Activated naive CD8-positive, alpha-beta T cell treated with anti-CD3 and anti-CD28 coated beads for 36 hours (primary cell): ENCODE measurements at places on chromosomes 11 and 22.
A peak's percentile ranks its signal among the peaks of the same experiment; 100 is the strongest.

- peak; percentile 60 for DNase-seq
Observed at GRCh38 chr11:119030029-119030328, 698 bp downstream of the SLC37A4 start.

GRCh38 chr11:133216813-133217212 is 315.5 kb downstream of the OPCML start:
- no peak for DNase-seq

- DNase-seq: no peak
Observed at GRCh38 chr11:114776956-114777355, 98.6 kb downstream of the NXPE2 start.

DNA sequence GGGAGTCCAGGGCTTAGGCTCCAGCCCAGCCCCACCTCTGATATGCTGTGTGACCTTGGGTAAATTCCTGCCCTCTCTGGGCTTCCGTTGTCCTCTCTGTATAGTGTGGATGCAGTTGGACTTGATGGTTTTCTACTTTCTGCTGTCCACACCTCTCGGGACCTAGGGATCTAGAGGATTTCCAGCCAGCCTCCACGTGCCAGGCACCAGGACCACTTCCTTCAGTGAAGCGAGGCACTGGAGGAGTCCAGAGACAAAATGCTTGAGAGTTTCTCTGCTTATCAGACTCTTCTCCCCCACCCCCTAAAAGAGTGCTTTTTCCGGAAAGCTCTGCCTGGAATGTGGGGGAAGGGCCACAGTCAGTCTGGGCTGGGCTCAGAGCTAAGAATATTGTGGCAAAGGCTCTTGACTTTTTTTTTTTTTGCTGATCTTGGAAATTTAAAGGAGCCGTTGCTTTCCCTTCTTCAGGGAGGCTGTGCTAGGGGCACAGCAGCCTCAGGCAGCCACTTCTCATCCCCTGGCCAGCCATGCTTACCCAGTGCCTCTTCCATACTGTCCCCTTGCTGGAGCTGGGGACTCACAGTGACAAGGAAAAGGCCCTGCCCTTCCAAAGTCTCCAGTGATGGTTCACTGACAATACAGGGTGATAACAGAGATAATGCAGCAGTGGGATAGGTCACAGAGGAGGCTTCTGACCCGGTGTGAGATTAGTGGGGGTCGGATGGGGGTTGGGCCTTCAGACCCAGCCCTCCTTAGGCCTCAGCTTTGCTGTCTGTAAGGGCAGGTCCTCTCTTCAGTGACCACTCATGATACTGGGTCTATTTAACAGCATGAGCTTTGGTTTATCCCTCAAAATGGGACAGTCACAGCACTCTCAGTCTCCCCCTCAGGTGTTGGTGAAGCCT is 2.9 kb upstream of the SERPINH1 start:
- DNase-seq: no peak

- DNase-seq: no peak
Observed at GRCh38 chr22:43992331-43992821, 31.7 kb upstream of the PARVB start.

DNA sequence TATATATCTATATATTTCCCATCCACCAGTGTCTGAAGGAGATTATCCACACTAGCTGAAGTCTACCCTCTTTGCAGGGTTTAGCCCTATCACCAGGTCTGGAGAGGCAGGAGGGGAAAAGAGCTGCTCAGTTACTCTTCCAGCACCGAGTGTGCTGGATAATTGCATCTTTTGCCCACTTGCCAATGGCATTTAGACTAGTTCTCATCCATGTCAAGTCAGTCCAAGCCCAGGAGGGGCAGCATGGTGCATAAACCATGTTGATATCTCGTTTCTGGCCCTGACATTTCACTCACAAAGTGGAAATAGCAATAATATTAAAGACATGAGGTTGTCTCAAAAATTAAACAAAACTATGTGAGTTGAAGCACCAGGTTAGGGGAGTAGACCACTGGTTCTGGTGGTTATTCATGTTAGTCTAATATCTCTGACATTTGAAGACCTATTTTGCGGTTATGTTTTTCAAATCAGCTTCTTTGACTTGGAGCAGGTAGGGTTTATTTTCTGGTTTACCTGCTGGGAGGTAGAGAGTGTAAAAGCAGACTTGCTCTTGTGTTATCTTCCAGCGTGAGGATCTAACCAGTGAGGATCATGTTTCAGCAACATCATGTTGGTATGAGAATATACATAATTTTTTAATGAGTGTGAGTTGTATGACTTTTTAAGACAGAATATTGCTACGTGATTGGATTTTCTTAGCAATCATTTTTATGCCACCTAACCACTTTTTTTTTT is 273.2 kb upstream of the KIRREL3 start:
- no peak for DNase-seq

DNA sequence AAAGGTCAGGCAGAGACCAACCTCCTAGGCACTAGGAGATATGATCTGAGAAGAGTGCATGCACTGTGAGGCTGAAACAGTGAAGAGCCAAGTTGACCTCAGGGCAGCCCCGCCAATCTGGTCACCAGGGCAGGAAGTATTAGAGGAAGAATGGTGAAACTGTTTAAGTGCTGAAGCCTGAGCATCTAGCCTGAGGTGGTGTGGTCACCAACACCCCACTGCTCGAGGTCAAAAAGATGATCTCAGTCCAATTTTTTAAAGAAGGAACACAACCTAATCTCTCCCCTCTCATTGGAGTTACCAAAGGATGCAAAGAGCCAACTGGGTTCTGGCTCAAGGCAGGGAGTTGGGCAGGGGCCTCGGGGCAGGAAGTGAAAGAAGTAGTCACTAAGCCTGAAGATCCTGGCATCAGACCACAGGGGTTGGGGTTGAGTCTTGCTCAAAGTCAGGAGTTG is 4.0 kb downstream of the APBB1 start:
- peak; percentile 30 for DNase-seq

- DNase-seq: no peak
Observed at GRCh38 chr11:124329787-124330478, 9.9 kb upstream of the OR8D2 start.

DNA sequence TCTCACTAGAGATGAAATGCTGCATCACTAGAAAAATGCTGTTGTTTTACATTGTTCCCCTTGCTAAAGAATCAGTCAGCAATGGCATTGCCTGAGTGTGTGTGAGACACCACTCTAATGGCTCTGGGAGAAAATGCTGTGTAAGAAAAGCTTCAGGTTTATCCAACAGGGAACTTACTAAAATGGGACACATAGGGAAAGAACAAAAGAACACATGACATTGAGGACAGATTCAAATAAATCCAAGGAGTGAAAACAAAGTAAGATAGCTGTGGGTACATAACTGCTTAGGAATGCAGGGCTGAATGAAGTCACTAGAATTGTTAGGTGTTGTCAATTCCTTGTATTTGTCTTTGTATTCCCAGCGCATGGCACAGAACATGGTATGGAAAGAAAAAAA is 24.2 kb downstream of the BLID start:
- no peak for DNase-seq

DNA sequence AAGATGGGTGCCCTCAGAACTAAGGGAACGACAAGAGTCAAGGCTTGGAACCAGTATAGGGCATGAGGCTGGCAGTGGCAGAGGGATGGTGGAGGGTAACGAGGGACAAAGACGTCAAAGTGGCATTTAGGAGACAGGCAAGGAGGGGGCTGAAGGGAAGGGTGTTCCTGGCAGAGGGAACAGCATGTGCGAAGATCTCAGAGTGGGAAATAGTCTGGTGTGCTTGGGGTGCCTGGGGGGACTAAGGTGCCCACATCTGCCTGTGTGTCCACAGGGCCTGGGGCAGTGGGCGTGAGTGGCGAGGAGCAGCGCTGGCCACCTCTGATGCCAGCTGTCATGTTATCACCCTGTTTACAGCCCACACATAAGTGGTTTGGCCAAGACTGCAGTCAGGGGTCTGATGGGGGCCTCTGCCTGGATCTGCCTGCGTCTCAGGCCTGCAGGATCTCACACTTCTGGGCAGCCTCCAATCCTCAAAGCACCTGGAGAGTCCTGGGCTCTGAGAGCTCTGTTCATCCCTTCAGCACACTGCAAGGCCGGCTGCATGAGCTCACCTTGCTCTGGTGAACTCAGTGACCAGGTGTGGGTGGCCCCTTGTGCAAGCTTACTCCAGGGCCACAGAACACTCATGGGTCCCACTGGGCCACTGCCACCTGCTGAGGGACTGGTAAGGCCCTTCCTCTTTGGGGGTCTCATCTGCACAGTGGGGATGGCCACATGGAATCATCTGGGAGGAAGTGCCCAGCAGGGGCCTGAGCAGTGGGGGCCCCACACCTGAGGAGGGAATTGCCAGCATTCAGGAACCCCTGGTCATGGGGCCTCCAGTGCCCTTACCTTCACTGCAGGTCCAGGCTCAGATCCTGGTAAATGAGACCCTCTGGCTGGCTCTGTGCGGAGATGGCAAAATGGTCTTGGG is 89.7 kb upstream of the SHISAL1 start:
- no peak for DNase-seq

DNA sequence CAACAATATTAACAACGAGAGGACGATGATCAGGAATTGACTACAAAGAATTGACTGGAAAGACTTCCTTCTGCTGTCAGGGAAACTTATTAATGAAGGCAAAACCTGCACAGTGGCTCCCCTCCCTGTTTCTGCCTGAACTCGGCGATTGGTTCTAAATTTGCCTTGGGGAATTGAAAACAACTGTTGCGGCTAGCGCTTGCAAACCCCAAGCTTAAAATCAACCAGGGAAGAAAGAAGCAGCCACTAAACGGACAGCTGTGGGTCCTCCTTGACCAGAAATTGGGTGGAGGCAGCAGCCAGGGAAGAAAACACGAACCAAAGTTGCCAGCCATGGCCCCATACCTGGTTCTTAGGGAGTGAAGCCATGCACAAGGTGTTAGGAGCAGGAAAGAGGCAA is 383.5 kb upstream of the CADM1 start:
- DNase-seq: no peak

- no peak for DNase-seq
Observed at GRCh38 chr11:126485021-126485792, 129.7 kb downstream of the ST3GAL4 start.

DNA sequence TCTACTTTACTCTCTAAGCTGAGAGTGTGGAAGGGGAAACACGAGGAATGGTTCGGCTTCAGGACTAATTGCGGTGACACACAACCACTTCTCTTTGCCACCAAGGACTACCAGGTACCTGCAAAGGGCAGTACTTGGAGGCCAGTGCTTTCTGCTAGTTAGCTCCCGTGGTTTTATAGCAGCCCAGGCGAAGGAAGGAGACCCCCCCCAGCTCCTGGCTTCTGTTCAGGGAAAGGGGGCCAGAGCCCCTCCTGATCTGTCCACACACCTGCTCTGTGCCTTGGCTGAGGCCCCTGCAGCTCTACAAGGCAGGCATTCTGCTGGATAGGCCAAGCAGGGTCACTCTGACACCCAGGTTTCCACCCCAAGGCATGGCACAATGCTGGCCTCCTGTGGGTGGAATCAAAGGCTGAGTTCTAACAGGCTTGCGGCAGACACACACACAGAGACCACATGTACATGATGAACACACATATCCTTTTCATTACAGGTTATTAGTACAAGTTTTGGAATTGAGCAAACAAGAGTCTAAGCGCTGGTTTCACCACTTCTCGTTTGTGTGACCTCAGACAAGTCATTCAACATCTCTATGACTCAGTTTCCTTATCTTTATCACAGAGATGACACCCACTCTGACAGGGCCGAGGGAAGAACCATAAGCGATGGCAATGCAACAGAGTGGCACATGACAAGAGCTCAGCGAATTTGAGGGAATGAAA is 7.5 kb downstream of the SERPIND1 start:
- no peak for DNase-seq

- no peak for DNase-seq
Observed at GRCh38 chr11:66116576-66117361, 46.7 kb downstream of the PACS1 start.

DNA sequence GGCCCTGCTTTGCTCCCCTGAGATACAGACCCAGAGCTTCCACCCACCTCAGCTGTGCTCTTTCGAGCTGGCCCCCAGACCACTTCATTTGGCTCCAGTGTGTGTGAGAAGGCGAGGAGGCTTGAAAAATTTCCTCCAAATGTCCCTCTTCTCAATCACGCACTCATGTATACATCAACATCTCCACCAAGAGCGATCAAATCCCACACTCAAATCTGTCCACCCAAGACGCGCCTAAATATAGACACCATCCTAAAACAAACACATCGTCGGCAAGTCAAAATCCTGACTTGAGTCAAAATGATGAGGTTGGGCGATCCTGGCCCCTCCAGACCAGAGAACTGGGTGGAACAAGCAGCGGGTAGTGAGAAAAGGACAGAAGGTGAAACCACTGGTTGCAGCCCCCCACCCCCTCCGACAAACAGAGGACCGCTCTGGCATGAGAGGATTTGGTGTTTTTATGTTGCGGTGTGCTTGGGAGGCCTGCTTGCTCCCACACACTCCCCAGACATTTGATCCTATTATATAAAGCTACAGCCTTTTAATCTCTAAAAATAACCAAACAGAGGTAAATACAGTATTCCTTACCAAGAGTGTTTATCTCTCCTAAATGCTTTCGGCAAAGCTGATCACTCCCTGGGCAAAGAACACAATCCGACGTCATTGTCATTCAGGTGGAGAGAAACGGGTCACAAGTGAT is 10.2 kb downstream of the MN1 start:
- no peak for DNase-seq

- DNase-seq: peak; percentile 52
Observed at GRCh38 chr11:122727101-122727929, 71.8 kb downstream of the UBASH3B start.

DNA sequence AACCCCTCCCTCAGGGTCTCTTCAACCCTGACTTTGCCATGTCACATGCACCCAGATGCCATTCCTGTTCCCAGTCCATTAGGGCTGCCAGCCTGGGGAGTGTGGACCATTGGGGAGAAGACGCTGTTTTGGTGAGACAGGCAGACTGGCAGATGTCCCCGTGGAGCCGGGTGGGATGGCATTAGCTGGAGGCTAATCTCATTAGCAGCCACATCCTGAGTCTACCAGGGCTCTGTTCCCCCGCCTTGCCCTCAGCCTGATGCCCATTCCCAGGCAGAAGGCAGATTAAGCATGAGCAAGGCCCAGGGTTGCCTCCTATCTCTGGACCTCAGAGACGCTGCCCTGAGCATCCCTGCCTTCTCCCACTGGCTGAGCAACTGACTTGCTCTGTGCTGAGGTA is 46.4 kb upstream of the ALX4 start:
- DNase-seq: no peak

DNA sequence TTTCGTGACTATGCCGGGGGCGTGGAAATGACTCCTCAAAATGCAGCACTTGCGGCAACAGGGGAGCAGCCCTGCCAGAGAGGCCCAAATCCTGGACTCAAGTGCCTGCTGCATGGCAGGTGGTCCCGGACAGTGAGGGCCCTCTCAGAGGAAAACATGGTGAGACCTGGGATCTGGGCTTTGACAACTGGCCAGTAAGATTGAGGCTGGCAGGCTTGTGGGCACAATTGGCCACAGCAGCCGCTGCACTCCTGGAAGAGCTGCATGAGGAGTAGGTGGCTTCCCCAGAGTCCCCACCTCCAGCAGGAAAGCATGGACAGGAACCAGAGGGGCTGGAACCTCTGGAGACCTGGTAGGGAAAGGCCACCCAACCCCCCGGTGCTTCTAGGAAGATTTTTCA is 13.4 kb downstream of the LINC01488 start:
- DNase-seq: no peak

DNA sequence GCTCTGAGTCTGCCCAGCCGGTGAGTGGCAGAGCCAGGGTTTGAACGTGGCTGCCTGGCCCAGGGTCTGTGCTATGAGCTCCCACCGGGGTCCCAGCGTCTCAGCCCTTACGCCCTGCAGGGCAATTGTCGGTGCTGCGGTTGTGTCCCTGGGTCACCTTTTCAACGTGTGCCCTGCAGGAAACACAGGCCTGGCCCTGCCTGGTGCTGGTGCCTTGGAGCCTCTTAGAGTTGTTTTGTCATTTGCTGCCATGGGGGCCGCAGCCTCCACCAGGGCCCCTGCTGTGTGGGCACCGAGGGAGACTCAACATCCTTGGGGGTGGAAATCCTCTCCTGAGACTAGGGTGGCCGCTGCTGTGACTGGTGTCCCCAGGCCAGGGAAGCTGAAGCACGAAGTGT is 50.6 kb upstream of the SLC22A12 start:
- no peak for DNase-seq
